ENCODE measurements at places on chromosomes 5 and 9.

GRCh38 chr9:20729523-20729922 is 45.5 kb downstream of the FOCAD start:
- no peak for DNase-seq

DNA sequence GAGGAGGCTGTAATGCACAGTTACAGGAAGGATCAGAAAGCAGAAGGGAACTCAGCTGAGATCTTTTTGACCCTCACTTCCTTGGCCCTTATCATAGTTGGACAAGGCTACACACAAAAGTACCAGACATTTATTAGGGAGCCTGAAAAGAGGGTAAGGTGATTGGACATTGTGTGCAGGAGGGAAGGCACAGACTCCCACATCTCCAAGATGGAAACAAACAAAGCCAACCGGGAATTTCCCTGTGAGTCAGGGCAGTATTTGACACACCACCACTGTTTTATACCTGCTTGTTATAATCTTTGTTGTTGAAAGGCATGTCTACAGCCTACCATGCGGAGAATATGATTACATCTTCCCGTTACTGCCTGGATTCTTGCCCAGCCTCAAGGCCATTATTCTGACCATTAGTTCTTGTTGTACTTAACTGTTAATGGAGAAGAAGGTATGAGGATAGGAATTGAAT is 3.0 kb upstream of the CCNG1 start:
- DNase-seq = no peak

DNA sequence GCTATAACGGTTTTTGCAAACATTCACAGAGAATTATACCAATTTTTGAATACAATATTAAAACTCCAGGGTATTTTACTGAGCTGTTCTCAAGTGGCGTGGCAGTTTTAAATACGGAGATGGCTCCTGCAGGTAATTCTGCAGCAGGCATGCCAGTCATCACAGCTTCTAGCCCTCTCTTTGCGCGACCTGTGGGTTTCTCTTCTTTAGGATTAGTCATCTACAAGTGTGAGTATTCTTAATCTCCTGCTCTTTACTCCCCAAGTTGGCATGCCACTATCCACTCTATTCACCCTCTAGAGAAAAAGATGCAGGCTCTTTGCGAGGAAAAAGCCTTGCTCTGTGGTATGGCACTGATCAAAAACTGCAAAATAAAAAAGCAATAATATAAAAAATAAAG is 43.9 kb downstream of the ANKRD31 start:
- no peak for DNase-seq

- DNase-seq = peak; percentile 64
Observed at GRCh38 chr5:76457674-76458485, 54.8 kb downstream of the IQGAP2 start.

DNA sequence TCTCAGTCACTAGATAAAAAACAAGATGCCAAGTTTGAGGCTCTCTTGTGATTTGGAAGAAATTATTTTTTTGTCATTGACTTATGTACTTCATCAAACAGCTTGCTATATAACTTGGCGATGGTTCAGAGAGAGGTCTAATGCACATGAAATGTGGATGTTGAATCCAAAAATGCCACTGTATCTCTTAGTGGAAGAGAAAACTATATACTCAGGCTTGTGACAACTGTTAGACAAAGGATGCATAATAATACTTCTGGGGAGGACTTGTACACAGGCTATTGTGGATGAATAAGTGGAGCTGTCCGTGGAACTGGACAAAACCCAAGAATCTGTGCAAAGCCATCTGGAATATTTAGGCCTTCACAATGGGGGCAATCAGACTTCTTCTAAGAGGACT is 162.9 kb upstream of the NMUR2 start:
- no peak for DNase-seq

- peak; percentile 97 for DNase-seq
Observed at GRCh38 chr9:137083394-137084004, 3.3 kb upstream of the MAN1B1 start.

DNA sequence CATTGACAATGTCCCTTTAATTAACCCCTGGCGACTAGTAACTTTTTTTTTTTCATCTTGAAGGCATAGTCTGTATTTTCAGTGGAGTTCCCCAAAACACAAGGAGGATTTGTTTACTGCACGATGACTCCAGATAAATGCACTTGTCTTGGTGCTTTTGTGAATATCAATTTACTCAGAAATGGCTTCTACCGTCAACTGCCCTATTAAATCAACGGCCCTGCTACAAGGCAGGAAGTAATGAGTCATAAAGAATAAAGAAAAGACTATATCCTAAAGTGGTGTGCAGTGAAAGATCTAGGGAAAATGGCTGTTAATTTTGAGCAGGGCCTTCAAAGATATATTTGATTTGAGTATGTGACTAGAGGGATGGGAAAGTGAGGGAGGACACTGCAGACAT is 388.3 kb upstream of the CHD1 start:
- DNase-seq = no peak

DNA sequence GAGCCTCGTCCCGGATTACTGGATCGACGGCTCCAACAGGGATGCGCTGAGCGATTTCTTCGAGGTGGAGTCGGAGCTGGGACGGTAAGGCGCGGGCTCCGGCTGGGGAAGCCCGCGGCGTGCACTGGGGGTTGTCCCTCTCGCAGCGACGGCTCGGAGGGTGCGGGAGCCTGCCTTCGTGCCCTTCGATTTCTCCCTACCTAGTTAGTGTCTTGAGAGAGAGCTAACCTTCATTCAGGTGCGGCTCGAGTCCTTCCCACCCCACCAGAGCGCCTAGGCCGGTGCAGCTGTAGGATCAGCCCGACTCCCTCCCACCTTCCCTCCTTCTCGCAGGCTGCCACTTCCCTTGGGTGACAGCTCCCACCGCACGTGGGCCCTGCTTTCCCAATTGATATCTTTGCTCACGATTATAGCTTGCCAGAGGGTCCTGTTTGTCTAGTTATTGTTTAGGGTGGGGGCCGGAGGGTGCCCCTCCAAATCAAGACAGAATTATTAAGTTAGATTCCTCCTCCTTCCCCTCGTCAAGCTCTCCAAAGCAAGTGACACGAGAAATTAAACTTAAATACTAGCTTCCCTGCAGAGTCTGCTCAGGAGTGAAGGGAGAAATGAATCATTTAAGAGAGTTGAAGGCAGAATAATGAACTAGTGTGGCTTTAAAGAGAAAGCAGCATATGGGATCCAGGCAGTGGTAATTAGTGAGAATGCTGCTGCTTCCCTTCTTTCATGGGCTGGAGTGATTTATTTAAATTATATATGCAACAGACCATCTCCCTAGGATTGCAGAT is 569 bp downstream of the CAMK4 start:
- DNase-seq = peak; percentile 11

DNA sequence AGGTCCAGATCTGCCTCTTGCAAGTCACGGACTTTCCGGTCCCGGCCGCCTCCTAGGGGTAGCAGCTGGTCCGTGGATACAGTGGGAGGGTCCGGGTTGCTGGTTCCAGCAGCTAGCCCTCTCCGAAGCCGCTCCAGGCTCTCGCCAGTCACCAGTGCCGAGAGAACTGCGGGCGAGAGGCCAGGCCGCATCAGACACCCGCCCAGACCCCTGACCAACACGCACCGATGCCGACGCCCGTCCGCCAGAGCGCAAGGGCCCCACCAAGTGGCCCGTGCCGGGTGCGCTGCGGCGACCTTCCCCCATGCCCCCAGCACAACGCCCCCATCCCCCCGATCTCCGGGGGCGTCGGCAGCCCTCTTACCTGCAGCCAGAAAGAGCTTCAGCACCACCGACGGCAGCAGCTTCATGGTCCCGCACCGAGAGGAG is 470 bp downstream of the HBEGF start:
- no peak for DNase-seq

- peak; percentile 40 for DNase-seq
Observed at GRCh38 chr9:69519470-69520240, 152.5 kb downstream of the APBA1 start.

GRCh38 chr5:56357426-56357825 is 124.3 kb upstream of the ANKRD55 start:
- peak; percentile 43 for DNase-seq

GRCh38 chr5:17304282-17304681 is 86.9 kb downstream of the BASP1 start:
- no peak for DNase-seq

GRCh38 chr5:36908544-36909260 is 32.1 kb downstream of the NIPBL start:
- DNase-seq = no peak

DNA sequence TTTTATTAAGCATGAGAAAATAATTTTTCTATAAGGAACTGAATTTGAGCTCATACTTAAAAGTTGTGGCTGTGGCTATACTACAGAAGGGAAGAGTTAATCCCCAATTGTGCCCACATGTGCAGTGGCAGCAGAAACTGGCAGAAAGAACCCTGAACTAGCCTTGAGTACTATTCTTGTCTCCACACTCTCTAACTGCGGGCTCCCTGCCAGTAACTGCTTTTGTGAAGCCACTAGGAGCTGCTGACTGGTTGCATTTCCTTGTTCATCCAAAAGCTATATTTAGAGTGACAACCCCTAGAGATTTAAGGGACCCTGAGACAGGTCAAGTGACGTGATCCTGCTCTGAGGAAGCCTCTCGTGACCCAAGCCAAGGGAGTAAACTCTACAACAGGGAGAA is 238.6 kb downstream of the ELAVL2 start:
- no peak for DNase-seq

DNA sequence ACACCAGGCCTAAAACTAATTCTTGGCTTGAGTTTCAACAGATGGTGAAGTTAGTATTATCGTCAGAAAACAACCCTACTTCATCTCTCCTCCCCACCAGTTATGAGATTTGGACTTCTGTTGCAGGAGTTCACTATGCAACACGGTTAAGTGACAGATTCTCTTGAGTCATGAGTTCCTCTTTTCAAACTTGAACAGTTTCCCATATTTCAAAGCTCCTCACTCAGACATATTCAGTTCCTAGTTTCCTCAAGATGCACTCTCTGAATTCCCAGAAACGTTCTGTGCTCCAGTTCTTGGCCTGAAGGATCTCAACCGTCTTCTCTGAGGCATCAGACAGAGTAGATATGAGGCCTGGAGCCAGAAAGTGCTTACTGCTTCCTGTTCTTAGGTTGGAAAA is 7.3 kb upstream of the PTGER4 start:
- DNase-seq = no peak

- DNase-seq = no peak
Observed at GRCh38 chr5:53068291-53068836, 41.2 kb downstream of the MOCS2 start.

GRCh38 chr9:132458432-132458831 is 48.4 kb downstream of the CFAP77 start:
- no peak for DNase-seq

- peak; percentile 90 for DNase-seq
Observed at GRCh38 chr9:83620841-83621636, 1.9 kb upstream of the IDNK start.

DNA sequence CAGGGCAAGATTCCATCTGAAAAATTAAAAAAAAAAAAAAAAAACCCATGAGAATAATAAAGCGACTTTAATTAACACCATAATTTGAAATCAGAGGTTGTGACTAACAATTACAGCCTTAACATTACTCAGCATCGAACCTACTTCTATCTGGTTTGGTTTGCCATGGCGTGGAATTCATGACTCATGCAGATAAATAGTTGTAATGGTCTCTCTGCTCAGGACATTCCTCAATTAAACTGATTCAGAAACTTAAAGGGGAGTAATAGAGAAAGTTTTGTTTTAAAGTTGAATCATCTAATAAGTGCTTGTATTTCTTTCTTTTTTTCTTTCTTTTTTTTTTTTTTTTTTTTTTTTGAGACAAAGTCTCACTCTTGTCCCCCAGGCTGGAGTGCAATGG is 135.5 kb downstream of the SPATA31D1 start:
- no peak for DNase-seq

DNA sequence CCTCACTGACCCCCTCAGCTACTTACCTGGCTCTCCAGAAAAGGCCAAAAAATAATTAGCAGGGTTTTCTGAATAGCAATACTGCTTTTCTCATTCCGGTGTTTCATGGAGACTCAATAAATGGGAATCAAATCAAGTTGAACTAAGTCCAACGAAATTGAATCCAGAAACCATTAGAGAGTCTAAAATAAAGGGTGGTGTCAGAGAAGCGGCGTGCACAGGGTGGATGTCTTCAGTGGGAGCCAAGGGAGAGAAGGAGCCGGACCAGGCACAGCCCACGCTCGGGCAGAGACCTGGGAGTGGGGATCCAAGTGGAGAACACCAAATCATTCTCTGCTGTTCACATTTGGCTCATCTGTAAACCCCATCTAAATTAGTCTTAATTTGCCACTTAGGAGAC is 40.2 kb upstream of the WWC1 start:
- no peak for DNase-seq

- DNase-seq = no peak
Observed at GRCh38 chr5:79261897-79262296, 26.0 kb downstream of the JMY start.

- DNase-seq = no peak
Observed at GRCh38 chr5:40485021-40485998, 194.4 kb upstream of the PTGER4 start.

- DNase-seq = no peak
Observed at GRCh38 chr5:6498968-6499367, 50.3 kb downstream of the UBE2QL1 start.

- peak; percentile 89 for DNase-seq
Observed at GRCh38 chr5:32174011-32174870, at the start of gene GOLPH3. TSS of gene GOLPH3 (minus strand) at chr5:32174319. CDS start at chr5:32174034, 285 bp downstream.

DNA sequence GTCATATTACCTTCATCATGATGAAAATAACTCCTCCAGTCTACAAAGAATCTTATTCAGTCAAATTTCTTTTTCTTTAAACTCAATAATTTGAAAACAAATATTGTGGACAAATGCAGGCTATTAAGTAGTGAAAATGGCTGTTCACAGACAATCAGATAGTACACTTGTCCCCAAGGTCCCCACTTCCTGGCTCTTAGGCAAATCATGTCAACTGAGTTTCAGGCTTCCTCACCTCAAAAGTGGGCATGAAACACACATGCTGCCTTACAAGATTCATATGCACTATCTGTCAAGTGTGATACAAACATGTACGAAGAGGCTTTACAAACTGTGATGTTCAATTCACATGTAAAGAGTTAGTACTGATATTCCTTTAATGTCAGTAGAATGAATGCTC is 385.2 kb upstream of the SEMA6A start:
- DNase-seq = no peak

DNA sequence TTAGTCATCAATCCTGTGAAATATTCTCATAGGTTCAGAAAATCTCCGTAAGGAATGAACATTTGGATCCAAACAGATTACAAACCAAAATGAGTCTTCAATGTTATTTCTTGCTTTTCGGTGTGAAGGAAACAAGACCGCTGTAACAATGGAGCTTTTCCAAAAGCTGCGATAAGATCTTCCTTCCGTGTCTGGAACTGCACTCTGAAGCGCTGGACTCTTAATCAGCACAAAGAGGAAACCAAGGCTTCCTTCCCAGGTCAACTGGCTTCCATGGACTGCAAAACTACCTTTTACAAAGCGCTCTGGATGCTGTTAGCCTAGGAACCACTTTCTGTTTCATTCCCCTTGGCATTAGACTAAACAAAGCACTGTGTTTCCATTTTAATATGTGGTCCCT is 137.9 kb upstream of the BASP1 start:
- DNase-seq = no peak

DNA sequence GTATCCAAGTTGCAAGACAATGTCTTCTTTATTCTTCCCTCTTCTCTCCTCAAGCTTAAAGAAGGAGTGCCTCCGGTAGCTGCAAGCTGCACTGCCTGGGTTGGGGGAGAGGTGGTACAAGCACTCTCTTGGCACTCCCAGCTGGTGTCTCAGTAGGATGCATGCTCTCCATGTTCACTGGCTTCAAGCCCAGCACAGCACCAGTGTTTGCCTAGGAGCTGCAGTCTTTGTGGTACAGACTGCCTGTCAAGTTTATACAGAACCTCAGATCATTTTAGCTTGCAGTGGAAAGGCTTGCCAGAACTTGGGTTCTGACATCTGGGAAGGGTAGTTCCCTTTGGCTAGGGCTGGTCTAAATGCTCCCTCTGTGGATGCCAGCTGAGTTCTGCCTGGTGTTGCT is 505.6 kb downstream of the MAN2A1 start:
- DNase-seq = no peak

Data from SW480 (cell line).